Natural killer cell treated with Interleukin-12 subunit alpha and Interleukin-12 subunit beta and Interleukin-15 and Interleukin-18, amount 100 ng/mL, for 72 hours (primary cell): ENCODE measurements at places on chromosomes 11 and 22.
A peak's percentile ranks its signal among the peaks of the same experiment; 100 is the strongest.

GRCh38 chr22:30460147-30460546 is 11.7 kb downstream of the SEC14L3 start:
- no peak for DNase-seq

- no peak for DNase-seq
Measured at GRCh38 chr22:45103756-45104155, 60.0 kb upstream of the NUP50 start.

GRCh38 chr11:27204529-27204928 is 158.5 kb downstream of the CCDC34 start:
- no peak for DNase-seq

- no peak for DNase-seq
Measured at GRCh38 chr11:92681586-92681985, 287.9 kb upstream of the MTNR1B start.

DNA sequence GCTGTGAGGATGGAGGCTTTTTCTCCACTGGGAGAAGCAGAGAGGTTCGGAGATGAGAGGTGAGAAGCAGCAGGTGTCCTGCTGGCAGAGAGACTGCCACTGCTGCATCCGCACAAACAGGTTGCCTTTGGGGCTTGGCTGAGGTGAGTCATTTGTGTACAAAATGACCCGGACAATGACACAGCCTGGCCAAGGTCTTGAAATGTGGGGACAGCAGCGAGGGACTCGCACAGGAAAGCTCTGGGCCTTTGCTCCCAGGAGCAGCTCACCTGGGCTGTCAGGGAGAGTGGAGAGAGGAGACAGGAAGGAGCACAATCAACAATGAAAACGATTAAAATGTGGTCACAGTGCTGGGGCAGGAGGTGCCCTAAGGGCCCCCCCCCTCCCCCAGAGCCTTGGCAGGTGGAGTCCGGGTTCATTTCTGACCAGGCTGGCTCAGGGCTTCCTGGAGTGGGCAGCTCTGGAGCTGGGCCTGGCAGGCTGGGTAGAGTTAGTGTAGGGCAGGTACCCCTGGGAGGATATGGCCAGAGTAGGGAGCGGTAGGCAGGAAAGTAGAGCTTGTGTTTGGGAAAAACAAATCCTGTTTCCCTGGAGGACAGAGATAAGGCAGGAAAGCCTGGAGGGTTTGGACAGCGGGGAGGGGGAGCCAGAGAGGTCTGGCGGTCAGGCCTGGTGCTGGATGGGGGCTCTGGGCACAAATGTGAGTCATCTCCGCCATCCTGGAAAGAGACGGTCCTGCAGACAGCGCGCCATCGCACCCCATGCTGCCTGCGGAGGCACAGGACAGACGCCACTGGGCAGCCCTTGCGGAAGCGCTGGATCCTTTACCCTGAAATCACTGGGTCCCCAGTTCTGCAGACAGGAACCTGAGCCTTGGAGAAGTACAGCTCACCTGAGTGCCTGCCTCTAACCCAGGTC is 37.8 kb upstream of the CELSR1 start:
- no peak for DNase-seq

DNA sequence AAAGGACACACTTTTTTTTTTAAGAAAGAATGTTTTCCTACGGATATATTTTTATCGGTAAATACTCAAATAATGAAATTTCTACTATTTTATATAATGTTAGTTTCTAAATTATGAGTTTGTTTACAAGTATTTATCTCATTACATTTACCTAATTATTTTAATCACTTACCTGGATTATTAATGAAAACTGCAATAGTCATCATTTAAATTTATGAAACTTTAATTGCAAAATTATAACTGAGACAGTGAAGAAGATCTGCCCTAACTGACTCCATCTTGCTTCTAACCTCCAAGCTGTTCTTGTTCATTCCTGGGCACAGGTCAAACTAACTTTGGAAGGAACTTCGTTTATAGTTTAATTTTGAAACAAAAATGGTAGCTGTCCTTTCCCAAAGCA is 25.2 kb upstream of the VSTM5 start:
- DNase-seq, result no peak

DNA sequence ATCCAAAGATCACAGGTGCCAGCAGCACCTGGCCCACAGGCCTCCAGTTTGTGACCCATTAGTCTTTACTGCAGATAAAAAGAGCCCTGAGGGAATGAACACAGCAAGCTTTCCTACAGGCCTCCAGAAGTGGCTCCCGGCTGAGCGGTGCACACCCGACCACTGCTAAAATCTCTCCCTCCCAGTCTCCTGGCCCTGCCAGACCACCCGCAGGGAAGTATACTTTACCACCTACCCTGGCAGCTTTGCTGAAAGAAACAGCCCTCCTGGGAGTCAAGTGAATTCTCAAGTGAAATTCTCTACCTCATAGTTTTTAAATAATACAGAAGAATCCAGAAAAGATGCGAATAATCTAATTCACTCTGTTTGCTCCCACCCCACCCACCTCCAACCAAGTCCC is 15.4 kb upstream of the MTNR1B start:
- no peak for DNase-seq

GRCh38 chr22:50605002-50605612 is 4.5 kb downstream of the MAPK8IP2 start:
- DNase-seq, result no peak

GRCh38 chr11:3381794-3382193 is 2.8 kb upstream of the ZNF195 start:
- no peak for DNase-seq

- no peak for DNase-seq
Measured at GRCh38 chr11:33160136-33160535, 1.1 kb downstream of the CSTF3 start.

GRCh38 chr11:130781931-130782330 is 134.3 kb downstream of the SNX19 start:
- no peak for DNase-seq

GRCh38 chr11:118618991-118619375 is 11.6 kb downstream of the PHLDB1 start:
- no peak for DNase-seq

- no peak for DNase-seq
Measured at GRCh38 chr11:76455931-76456330, 11.1 kb downstream of the EMSY start.

DNA sequence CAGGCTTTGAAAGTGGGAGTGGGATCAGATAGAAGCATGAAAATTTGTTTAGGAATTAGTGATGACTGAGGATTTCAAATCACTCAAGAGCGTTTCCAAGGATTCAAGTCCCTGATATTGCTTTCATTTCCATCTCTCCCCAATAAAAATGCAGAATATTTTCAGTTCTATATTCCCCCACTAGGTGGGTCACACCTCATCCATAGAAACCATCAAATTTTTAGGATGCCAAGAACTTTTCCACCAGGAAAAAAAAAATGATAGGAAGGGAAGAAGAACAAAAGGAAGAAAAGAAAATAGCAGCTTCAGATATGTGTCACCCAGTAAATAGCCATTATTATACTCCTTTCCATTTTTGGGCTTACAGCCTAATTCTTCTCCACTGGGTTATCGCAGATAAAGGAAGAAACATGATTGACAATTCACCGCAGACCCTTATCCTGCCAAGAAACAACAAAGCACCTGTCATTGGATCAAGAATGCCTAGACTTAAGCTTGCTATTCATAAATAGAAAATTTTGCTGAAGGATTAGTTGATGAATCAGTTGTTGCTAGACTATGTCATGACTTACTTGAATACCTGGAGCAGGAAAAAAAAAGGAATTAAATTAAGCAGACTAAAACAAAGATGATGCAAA is 30.3 kb upstream of the OR10D3 start:
- no peak for DNase-seq

DNA sequence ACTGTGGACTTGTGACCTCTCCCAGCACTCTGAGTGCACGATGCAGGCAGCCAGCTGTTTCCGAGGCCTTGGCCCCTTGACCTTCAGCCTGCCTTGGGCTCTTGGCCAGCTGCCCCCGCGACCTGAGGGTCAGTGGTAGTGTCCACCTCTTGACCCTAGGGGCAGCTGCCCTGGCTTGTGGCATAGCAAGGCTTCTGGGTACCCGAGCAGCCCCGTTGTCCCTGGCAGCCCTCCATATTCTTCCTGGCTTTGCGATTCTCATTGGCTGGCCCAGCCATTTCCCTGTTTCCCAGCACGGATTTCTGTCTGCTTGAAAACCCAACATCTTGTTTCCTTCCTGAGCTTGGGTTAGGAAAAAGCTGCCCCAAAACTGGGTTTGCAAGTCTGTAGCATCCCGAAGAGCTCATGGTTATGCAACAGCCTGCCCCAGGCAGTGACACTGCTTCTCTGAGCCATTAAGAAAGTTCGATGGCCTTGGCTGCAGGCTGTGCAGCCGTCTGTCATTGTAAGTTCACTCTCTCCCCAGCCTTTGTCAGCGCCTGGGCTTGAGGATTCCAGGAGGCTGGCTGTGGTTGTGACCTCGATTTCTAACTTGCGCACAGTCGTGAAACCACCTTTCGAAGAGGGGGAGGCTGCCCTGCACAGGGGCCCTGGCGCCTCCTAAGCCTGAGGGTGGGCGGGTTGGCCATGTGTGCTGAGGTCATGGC is 48.8 kb downstream of the FBLN1 start:
- no peak for DNase-seq

DNA sequence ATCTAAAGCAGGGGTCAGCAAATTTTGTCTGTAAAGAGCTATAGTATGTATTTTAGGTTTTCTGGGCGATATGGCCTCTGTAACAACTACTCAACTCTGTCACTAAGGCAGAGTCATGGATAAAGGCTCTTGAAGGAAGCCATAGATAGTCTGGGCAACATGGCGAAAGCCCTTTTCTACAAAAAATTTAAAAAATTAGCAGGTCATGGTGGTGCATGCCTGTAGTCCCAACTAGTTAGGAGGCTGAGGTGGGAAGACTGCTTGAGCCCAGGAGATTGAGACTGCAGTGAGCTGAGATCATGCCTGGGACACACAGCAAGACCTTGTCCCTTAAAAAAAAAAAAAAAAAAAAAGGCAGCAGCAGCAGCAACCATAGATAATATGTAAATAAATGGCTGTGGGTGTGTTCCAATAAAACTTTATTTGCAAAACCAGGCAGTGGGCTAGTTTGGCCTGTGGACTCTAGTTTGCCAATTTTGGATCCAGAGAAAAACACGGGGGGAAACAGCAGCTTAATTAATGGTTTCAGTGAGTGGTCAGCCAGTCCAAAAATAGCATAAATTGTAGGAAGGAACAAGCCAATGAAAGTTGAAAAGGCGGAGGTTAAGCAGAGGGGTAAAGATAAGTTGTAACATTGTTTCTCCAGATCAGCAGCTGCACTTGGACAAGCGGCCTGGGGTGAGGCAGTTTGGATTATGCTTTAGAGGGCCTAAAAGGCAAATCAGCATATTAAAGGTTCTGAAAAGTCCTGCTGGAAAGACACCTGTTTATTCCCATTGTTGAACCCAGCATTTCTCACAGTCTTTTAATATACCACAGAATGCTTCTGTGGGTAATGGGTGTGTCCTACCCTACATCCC is 62.6 kb downstream of the KIAA1671 start:
- no peak for DNase-seq

DNA sequence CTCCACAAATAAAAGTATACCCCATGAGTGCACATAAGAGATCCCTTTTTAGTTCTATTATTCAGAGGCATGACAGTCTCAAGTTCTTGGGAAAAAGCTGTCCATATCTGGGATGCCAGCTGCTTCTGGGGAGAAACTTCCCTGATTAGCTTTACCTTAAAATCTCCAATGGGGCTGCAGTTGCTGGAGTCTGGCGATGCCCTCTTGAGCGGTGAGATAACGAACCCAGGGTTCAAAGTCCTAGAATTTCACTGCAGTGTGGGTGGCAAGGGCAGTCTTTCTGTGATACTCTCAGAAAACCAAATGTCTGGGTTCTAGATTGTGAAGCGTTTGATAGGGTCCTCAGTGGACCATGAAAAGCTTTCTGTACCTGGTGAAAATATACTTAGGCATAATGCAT is 7.4 kb upstream of the PRR33 start:
- DNase-seq, result no peak

GRCh38 chr11:67465189-67465510 is 3.9 kb downstream of the TMEM134 start:
- DNase-seq, result no peak

- peak; percentile 39 for DNase-seq
Measured at GRCh38 chr11:69912911-69913451, 93.8 kb upstream of the FGF3 start.

- peak; percentile 13 for DNase-seq
Measured at GRCh38 chr11:126132319-126132718, 69.7 kb upstream of the CDON start.

DNA sequence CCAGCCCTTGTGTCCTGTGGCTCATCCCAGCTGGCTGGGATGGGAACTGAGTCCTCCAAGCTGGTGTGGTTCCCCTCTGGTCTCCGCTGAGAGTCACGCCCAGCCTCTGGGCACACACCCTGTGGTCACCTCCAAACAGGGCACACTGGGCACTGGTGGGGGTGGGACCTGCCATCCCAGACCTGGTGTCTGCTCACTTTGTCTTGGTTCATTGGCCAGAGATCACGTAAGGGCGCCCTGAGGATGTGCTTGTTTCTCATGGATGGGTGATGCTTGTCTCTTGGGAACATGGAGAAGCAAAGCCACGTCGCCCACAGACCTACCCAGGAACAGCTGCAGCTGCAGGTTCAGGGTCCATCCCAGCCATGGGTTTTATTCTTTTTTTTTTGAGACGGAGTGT is 43.1 kb downstream of the LRP5 start:
- no peak for DNase-seq

DNA sequence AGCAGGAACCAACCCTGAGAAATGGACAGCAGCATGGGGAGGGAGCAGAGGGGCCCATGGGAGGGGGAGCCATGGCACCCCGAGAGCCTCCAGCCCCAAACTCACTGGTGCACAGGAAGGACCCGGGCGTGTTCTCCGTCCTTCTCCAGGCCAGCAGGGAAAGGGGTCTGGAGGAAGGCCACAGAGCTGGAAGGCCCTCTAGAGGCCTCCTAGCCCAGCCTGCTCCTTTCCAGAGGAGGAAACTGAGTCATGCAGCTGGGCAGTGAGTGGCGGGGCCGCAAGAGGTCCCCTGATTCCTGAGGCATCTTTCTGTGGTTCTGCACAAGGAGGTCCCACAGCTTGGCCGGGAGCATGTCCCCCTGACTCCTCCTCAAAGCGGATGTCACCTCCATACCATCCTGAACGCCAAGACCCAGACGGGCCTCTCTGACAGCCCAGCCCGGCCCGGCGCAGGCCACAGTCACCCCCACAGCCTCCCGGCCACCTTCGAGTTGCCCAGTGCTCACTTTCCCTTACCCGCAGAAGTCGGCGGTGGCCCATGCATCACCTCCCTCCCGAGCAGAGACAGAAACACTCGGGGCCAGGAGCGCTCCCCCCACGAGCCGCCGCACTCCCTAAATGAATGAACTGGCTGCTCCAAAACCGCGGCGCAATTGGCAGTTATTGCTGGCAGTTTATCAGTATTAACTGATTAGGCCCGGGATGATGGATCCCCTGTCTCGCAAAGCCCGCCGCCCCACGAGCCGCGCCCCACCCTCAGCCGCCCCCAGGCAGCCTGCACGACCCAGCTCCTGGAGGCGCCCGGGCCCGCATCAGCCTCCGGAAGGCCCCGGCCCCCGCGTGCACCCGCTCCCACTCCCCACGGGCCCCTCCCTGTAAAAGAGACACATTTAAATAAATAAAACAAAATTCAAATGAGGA is 272.5 kb downstream of the BUD13 start:
- DNase-seq, result no peak
